ENCODE measurements at places on chromosomes 2 and 18. TPM values are rescaled to one million over a fixed set of nuclear protein-coding genes. Genes with fewer than 3 reads are reported as not detected.

CD8A gene
- total RNA-seq: 1.4 TPM

SLC35F6 gene
- total RNA-seq: 23.8 TPM

SERPINB11 gene
- total RNA-seq: not detected

VWA3B gene
- total RNA-seq: 1.5 TPM

TNFAIP6 gene
- 15.9 TPM for total RNA-seq

RGPD4 gene
- total RNA-seq: not detected

FAP gene
- total RNA-seq: 23.2 TPM

AGXT gene
- total RNA-seq: 0.17 TPM

DUSP19 gene
- total RNA-seq: 5.7 TPM

REG3G gene
- not detected for total RNA-seq

SIX3 gene
- 0.28 TPM for total RNA-seq

CPO gene
- total RNA-seq: 0.33 TPM

FOXD4L1 gene
- 0.10 TPM for total RNA-seq

NXPH2 gene
- 14.5 TPM for total RNA-seq
